ENCODE measurements at places on chromosomes 4 and X.
A peak's percentile ranks its signal among the peaks of the same experiment; 100 is the strongest.

- DNase-seq = no peak
Observed at GRCh38 chrX:30008031-30008430, 207.3 kb upstream of the MAGEB2 start.

DNA sequence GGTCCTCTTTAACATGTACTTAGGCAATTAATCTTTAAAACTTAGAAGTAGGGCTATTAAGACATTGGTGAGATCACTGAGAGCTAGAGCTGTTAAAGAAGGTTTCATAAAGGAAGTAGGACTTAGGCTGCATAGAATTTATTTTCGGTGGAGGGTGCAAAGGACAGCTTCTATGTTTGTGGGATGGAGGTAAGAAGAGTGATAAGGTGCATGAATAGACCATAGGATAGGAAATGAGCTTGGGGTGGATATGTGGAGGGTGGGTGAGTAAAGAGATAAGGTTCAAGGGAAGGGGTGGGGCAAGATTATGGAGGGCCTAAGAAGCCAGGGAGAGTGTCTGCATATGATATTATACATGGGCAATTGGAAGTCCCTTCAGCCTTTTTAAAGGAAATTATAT lies 15.9 kb downstream of the RTL9 start:
- DNase-seq = no peak

GRCh38 chr4:150078579-150079080 lies 385 bp downstream of the DCLK2 start:
- no peak for DNase-seq

- no peak for DNase-seq
Observed at GRCh38 chr4:147793569-147794313, 61.9 kb downstream of the ARHGAP10 start.

- DNase-seq = no peak
Observed at GRCh38 chr4:140049849-140050637, 103.9 kb downstream of the MAML3 start.

- no peak for DNase-seq
Observed at GRCh38 chr4:42610941-42611340, 46.0 kb downstream of the ATP8A1 start.

DNA sequence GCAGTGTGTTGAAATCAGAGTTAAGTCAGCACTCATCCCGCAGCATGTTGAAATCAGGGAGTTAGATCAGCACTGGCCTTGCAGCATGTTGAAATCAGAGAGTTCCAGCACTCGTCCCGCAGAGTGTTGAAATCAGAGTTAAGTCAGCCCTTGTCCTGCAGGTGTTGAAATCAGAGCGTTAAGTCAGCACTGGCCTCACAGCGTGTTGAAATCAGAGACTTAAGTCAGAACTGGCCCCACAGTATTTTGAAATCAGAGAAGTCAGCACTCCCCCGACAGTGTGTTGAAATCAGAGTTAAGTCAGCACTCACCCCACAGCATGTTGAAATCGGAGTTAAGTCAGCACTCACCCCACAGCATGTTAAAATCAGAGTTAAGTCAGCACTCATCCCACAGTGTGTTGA lies 10.9 kb upstream of the UVSSA start:
- no peak for DNase-seq

- DNase-seq = no peak
Observed at GRCh38 chr4:145635630-145636029, 16.4 kb downstream of the MMAA start.

DNA sequence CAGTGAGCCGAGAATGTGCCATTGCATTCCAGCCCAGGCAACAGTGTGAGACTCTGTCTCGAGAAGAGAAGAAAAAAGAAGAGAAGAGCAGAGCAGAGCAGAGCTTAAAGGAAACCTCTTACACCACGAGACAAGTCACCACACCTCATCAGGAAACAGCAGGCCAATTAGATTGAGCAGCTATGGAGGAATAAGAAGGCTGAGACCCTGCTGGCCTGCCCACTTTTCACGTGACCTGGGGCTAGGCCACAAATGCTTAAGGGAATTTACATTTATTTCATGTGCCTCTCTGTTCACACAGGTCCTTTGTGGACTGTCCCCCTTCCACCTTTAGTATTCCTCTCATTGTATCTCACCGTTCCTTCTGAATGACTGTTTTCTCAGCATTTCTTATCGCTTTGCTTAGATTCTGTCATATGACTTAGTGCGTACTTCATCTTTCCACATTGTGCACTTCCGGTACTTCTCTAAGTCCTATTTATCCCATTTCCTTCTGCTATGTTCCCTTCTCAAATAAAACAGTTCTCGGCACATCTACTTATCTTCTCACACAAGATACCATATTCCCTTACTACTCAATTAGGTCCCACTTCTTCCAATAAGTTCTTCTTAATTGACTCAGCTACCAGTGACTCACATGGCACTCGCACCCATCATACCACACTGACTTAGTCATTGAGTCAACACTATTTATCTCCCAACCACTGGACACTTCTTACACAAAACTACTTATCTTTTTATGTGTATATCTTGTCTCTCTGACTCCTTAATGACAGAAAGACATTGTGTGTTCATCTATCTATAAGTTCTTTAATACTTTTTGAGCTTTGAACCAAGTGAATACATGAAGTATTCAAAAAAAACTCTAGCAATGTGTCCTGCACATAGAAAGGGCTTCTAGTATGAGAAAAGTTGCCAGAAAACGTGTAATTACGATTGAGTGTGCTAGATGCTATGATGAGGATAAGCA lies 11.0 kb downstream of the CUL4B start:
- DNase-seq = no peak

DNA sequence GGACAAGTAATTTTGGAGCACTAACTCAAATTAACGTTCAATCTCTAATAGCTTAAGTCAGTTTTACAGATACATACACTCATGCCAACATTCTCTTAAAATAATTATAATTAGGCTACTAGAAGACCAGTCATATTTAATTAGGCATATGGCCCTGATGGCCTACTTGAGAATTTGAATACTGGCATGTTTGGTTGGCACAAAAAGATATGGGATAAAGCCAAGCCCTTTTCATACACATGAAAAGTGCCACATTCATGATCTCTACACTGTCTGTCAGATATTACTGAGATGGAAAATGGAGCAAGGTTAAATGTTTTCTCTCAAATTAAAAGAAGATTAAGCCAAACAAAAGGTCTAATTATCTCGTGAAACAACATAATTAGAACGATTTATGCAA lies 1091.0 kb downstream of the C4orf33 start:
- no peak for DNase-seq

GRCh38 chrX:136162827-136163570 lies 15.7 kb downstream of the FHL1 start:
- peak; percentile 19 for DNase-seq

- no peak for DNase-seq
Observed at GRCh38 chr4:129223945-129224344, 128.0 kb downstream of the C4orf33 start.

- DNase-seq = no peak
Observed at GRCh38 chr4:94995684-94996394, 238.1 kb downstream of the BMPR1B start.

GRCh38 chrX:41084893-41085511 lies at the start of gene USP9X:
Gene USP9X, plus strand, starts transcription at chrX:41085445. Its CDS starts 38,184 bp downstream, at chrX:41123629.
- peak; percentile 70 for DNase-seq

DNA sequence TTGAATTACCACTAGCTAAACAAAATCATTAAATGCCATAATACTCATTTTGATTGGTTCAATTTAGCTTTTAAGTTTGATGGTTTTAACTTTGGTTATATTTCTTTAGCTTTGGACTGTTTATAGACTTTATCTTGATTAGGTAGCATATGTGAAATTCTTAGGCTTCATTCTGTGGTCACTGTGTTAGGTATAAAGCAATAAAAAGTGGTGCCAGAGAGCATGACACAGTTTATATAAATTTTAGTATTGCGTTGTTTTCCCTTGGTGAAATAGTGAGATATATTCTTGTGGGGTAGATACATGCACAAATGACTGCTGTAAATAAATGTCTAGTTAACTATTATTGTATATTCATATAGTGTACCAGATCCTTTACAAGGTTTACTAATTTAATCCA lies 474.2 kb upstream of the GRID2 start:
- no peak for DNase-seq

GRCh38 chr4:85994576-85994975 lies 365.3 kb downstream of the MAPK10 start:
- DNase-seq = no peak

DNA sequence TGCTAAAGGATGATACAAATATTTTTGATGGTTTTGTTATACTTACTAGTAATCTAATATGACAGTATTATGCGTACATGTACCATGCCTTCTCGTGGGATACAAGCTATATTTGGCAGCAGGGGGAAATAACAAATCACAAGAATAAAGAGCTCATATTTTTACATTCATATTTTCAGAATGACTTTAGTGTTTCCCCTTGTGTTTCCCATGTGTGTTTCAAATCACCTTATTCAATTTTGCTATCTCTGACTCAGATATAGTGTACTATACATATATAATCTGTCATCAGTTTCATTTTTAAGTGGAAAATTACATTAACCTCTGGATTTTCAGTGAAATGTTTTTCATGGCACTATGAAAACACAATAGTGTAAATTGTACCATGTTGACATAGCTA lies 146.8 kb downstream of the RPA4 start:
- no peak for DNase-seq

GRCh38 chr4:125689805-125690204 lies 375.1 kb downstream of the FAT4 start:
- DNase-seq = no peak

GRCh38 chr4:104393655-104394324 lies 100.9 kb downstream of the CXXC4 start:
- DNase-seq = no peak

DNA sequence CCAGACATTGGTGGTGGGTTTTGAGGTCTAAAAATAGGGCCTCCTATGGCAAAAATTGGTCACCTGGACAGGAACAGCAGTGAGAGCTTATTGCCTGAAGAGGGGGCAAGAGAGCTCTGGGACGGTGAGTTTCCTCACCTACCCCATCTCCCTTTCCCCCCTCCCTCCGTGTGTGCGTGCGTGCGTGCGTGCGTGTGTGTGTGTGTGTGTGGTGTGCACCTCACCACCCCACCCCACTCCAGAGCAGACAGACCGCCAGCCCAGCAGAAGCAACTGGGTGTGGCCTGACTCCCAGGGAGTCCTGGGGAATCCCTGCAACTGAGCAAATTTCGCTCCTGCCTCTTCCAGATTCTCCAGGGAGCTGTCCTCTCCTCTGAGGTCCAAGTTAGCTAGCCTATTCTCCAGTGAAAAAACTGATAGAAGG lies 44.7 kb downstream of the PRPS1 start:
- DNase-seq = peak; percentile 48

DNA sequence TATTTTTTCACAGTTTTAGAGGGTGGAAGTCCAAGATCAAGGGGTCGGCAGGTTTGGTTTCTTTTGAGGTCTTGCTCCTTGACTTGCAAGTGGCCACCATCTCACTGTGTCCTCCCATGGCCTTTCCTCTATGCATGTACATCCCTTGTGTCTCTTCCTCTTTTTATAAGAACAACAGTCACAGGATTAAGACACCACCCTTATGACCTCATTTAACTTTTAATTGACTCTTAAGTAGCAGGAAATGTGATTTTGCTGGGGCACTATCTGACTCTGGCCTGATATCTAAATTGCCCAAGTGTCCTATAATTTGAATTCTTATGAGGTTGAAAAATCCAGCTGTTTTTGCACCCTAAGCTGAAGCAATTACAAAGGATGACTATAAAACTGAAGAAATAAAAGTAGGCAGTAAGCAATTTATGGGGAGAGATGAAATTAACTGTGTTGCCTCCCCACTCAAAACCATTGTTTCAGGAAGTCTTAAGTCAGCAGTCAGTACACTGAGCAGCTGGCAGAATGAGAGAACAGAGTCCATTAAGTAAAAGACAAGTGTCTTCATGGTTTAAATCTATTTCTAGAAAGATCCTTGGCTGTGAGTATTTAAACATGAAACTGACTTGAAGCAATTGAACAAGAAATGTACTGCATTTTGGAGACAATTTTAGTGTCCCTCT lies 601.3 kb downstream of the SPRY1 start:
- no peak for DNase-seq

DNA sequence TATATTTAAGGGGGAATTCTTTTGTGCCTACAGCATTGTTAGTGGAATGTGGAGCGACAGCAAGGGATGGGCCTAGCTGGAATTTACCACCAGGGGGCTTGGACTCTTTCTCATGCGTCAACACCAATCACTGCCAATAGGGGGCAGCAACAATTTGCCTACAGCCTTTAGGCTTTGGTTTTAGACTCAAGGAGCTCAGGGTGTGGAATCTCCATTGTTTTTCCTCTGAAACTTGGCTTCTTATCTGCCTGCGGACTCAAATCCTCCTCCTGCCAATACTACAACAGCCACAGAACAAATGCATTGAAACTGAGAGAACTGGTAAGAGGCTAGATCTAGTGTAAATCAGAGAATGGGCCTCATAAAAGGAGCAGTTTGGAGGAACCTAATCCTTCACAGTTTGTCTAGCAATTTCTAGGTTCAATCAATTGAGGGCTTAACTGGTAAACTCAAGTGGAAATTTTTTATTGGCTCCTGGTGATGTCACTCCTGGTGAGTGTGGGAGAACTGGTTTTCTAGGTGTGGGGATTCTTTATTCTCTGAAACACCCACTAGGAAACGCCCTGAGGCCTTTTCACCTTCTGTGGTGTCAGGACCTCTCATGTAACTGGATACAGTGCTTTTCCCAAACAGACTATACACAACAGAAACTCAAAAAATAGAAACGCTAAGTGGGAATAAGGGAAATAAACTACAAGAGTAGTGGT lies 27.9 kb upstream of the TMSB4X start:
- no peak for DNase-seq

DNA sequence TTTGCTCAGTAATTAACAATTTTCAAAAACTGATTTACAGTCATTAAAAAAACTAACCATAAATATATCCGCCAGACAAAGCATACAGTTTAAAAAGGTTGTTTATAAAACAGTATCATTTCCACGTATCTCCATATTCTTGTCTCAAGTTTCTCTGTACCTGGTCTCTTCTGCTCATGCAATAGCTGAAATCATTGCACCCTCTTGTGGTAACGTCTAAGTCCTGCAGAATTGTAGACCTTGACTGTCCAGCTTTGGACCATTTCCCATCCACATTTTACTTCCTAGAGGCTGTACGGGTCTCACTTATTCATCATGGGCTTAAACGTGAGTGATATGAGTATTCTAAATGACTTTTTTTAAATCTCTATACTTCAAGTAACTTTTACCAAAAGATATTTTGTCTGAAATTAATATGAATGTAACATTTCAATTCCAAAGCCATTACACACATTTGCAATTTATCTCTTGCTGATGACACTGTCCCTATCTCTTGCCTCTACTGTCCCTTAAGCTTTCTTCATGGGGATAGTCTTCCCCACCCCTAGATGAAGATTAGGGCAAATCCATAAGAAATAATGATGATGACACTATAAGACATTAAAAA lies 118.5 kb downstream of the BTC start:
- no peak for DNase-seq

- no peak for DNase-seq
Observed at GRCh38 chr4:1214101-1215095, 34.5 kb downstream of the CTBP1 start.

- no peak for DNase-seq
Observed at GRCh38 chr4:173282626-173283025, 51.5 kb downstream of the HMGB2 start.

DNA sequence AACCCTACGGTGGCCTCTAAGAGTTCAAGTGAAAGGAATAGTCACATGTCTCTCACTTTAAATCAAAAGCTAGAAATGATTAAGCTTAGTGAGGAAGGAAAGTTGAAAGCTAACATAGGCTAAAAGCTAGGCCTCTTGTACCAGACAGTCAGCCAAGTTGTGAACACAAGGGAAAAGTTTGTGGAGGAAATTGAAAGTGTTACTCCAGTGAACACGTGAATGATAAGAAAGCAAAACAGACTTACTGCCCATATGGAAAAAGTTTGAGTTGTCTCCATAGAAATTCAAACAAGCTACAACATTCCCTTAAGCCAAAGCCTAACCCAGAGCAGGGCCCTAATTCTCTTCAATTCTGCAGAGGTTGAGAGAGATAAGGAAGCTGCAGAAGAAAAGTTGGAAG lies 51.5 kb upstream of the RAB9B start:
- no peak for DNase-seq
